Daoy (cell line): ENCODE measurements at places on chromosomes 16 and 17.
A peak's percentile ranks its signal among the peaks of the same experiment; 100 is the strongest.

GRCh38 chr16:69831212-69832123 lies 69.3 kb downstream of the WWP2 start:
- DNase-seq: no peak

DNA sequence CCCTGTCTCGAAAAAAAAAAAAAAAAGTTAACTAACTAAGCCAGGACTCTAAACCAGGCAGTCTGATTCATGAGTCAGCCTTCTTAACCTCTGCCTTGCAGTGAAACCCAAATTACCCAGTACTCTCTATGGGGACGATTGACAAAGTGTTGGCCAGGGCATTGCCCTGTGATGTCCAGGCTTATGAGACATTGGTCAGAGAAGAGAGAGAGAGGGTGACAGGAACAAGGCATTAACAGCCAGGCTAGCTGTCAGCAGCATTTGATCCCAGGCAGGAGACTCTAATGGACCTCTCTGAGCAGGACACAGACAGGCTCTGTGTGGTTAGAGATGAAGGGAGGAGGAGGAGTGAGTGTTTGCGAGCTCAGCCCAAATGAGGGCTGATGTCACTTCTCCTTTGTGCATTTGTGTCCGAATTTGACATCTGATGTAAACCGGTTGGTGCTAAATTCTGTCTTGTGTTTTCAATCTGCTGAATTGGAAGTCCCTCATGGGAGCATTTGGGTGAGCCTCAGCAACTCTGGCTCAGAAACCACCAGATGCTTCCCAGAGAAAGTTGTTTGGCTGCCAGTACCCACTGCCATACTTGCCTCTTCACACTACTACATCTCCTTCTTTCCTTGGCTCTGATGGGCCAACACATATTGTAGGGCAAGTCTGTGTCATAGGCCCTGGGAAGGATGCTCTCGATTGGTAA lies 4.3 kb upstream of the MYL4 start:
- DNase-seq: peak; percentile 53

GRCh38 chr16:89349947-89350633 lies 132.6 kb downstream of the ZNF778 start:
- DNase-seq: no peak

DNA sequence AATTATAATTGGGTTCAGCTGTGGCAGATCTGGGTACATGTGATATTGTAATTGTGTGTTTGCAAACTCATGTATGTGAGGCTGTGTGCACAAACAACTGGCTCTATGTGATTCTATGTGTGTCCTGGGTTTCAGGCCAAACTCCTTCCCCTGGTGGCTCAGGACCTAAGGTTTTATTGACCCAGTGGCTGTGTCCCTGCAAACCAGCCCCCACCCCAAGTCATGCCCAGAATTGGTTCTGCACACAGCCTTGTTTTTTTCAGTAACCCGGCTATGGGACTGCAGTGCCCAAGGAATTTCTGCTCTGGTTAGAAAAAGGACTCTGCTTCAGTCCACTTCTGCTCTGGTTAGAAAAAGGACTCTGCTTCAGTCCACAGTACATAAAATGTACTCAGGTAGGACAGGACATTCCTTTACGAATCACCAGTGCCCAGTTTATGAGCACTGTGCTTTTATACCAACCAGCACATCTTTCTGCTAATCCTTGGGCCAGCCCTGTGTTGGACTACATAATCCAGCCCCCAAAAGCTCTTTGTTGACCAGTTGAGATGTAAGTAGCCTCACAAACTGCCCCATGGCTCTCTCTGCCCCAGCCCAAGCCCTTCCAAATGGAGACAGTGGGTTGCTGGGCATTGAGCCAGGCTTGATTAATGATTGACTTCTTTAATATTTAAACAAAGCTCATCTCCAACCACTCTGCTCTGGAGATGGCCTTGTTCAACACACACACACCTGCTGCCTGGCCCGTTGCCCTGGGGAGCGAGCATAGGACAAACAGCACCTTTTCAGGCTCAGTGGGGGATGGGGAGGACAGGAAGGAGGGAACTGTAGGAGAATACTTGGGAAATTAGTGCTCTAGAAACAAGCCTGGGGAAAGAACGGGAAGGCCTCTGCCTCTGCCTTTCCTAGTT lies 2.9 kb upstream of the KCNH6 start:
- no peak for DNase-seq

DNA sequence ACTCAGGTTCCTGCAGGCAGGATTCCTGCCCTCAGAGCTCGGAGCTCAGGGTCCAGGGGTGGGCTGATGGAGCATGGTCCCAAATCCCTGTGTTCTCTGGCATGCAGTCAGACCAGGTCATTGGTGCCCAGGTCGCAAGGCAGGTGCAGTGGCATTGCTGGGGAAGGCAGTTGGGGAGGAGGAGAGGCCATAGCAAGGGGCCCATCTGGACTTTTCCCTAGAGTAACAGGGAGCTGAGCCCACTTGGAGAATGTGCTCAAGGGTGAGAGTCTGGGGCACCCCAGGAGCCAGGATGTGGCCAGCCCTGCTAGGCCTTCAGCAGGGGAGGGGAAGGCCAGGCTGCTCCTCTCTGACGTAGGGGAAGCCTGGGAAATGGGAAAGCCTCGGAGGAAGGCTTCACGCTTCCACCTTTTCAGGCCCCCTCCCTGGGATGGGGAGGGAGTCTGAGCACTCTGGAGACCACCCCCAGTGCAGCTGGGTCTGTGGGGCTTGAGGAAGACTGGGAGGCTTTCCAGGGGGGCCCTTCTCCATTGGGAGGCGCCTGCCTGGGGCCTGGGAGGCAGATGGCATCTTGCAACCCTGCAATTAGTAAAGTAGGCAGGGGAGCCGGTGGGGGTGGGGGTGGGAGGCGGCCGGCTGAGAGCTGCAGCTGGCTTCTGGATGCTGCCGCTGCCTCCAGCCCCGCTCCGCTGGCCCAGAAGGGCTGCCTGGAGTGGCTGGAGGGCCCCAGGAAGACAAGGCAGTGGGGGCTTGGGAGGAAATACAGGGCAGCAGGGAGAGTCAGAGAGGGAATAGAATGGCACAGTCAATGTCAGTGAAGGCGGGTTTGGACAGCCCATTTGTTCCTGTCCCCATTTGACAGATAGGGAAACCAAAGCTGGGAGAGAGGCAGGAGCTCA lies 21.1 kb upstream of the DOK4 start:
- DNase-seq: no peak

- DNase-seq: no peak
Measured at GRCh38 chr16:89146211-89147005, 25.1 kb upstream of the CDH15 start.

DNA sequence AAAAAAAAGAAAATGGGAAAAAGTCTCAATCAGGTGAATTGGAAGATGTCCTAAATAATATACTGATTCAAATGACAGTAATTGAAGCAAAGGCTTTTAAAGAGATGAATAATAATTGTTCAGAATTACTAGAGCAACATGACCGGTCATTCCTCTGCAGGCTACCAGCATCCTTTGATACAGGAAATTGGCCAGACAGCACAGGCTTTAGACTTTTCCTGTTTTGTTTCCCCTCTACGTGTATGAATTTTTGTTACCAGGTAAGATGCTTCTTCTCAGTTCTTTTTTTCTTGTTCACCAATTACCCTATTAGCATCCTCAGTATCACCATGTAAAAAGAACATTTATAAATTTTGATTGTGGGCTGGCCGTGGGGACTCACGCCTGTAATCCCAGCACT lies 77.5 kb downstream of the RPGRIP1L start:
- DNase-seq: no peak

DNA sequence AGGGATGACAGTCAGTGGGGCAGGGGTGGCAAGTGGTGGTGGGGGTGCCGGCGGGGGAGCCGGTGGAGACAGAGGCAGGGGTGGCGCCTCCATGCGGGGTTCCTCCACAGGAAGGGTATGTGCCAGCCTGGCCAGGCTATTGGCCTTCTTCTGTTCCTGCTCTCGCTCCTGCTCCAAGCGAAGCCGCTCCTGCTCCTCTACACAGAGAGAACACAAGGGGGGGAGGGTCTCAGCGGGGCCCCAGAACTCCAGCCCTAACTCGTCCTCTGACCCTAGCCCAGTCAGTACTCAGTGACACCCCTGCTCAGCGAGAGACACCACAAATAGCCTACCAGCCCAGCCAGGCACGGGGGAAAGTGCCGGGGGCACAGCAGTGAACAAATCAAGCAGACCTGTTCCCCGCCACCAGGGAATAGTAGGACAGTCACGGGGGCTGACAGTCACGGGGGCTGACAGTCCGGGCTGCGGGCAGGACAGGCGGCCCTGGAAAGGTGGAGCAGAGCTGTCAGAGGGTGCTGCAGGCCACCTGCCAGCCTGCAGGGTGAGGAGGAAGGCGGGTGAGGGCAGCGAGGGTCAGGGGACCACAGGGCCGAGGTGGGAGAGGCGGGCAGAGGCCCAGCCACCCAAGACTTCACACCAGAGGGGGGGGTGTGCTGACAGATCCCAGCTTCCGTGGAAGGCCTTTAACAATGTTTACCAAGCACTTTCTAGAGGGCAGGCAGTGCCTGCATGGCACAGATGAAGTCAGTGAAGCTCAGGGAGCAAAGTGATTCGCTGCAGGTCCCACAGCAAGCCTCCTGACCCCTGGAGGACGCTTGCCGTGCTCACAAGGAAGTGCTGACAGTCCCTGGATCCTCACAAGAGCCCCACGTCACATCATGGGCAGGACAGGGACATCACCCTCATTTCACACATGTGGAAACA lies 5.3 kb downstream of the MNT start:
- peak; percentile 54 for DNase-seq

DNA sequence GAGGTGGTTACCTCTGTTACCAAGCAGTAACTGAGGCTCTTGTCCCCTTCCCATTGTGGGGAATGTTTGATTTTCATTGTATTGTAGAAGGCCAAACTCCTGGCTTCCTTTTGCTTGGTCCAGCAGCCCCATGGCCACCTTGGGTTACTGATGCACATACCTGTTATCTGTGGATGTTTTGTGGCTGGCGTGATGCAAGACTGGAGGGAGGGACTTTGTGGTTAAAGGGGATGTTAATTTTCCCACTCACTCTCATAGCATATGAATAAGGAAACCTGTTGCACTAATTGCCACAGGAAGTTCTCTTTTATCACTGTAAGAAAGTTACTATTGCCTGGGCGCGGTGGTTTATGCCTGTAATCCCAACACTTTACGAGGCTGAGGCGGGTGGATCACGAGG lies 168.6 kb upstream of the HS3ST4 start:
- DNase-seq: no peak

DNA sequence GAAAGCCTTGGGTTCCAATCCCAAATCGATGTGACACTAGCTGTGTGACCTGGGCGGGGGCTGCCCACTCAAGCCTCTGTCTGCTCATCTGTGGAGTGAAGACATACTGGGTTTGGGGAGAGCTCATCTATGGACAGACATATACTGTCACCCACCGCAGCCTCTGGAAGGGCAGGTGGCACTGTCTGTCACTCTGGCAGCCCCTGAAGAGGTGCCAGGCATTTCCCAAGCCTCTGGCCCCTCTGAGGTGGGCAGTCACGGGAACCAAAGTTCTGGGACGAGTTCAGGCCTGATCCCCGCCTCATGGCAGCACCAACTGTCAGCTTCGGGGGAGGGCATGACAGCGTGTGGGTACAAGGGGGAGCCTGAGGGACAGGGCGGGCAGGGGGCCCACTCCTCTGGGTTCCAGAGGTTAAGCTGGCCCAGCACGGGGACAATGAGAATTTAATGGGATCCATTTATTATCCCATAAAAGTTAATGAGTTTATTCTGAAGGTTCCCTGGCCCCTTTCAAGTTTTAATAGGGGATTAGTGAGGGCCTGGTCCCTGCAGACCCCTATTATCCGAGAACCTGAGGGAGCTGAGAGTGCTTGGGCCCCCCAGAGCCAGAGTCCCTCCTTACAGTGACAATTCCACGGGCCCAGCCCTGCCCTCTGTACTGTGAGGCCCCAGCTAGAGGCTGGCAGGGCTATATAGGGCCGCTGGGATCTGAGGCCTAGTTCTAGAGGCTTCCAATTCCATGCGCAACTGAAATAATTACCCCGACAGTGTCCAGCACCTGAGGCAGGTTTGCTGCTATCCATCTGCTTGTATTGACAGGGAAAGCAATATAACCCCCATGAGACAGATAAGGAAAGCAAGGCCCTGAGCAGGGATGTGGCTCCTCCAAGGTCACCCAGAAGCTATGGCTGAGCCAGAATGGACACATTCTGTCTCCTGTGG lies 18.8 kb downstream of the SEZ6 start:
- no peak for DNase-seq

DNA sequence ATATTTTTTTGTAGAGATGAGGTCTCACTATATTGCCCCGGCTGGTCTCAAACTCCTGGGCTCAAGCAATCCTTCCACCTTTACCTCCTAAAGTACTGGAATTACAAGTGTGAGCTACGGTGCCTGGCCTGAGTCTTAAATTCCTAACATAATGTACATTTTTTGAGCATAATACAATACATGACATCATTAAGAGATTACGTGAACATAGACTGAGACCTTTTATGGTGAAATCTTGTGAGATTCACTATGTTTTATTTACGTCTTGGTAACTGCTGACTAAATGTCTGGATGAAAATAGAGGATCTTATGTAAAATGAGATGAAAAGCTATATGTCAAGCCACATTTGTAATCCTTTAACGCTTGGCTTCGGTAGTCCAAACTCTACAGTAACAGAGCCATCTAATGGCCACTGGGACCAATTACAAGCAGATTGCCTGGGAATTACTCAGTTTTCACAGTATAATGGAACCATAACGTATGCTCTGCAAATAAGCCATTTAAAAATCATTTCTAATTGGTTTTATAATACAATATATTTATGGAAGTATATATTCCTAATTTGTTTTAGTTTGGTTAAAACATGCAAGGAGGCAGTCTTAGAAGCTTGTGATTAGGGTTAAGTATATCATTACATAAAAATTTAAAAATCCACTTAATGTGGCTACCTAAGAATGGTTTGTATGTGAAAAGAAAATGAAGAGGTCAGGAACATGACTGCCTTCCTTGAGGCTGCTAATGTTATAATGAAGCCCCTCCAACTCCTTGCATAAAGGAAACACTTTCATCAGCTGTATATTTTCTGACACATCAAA lies 8.1 kb upstream of the EFCAB13 start:
- DNase-seq: peak; percentile 74

GRCh38 chr17:62693616-62694409 lies 66.3 kb downstream of the MRC2 start:
- DNase-seq: no peak

DNA sequence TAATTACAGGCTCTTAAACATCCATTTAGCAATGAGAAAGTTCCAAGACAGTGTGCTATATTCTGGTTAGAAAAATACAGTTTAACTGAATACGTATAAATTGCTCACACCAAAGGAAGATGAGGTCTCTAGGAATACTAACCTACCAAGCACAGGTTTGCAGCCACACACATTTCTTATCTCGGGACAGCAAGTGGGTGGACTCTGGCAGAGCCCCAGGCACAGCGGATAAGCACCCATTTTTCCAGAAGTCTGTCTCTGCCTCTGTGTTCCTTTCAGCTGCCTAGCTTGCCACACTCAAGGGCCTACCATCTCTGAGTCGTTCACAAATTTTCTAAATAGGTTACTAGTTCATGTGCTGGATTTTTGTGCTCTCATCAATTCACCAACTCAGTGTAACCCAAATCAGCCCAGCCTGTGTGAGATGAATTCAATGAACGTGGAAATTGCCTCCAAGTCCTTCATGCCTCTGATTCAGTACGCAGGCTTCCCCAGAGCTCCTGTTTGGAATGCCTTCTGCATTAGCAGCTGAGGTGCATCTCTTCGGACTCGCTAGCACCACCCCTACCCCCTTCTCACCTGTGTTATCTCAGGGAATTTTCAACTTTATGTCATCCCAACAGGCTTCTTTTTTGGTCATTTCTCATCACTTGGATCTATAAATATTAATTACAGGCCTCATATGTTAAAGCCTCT lies 581.0 kb upstream of the CDH11 start:
- DNase-seq: no peak
